Pulmonary artery endothelial cell (primary cell): ENCODE measurements at places on chromosomes 5 and 9.

- no peak for DNase-seq
These were observed 94.8 kb upstream of the SPATA31C2 start for GRCh38 chr9:88233091-88233490.

- peak; percentile 43 for DNase-seq
These were observed 2.3 kb downstream of the FAM221B start for GRCh38 chr9:35826071-35826701.

DNA sequence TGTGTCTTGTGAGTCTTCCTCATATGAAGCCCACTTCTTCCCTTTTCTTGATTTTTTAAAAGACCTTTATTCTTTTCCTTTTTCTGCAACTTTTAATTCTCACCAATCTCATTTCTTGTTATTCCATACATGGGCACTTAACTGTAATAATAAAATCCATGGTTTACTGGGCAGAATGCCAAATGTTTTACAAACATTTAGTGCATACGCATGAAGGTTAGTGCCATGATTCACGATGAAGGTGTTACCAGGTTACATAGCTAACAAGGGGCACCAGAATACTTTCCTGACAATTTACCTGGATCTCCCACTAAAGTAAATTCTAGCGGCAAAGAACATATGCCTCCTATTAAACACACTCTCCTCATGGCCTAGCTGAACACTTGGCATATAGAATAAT lies 28.5 kb downstream of the MAN2A1 start:
- no peak for DNase-seq

GRCh38 chr5:171493646-171494393 lies 74.4 kb downstream of the FGF18 start:
- no peak for DNase-seq

- no peak for DNase-seq
These were observed 20.5 kb upstream of the FGFR4 start for GRCh38 chr5:177066224-177066623.

DNA sequence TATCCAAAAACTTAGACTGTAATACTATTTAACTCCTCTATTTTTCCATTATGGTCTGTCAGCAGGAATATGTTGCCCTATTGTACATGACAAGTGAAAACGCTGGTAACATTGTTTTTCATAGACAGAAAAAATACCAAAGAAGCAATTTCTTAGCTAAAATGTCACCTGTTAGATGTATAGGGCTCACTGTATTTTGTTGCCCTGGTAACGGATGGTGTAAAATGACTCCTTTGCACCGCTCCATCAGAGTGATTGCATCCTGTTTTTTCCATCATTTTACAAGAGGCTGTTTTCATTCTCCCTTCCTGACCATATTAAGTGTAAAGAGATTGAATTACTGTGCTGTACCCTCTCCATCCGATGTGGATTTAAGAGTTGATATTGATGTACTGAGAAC lies 460.1 kb upstream of the TLE4 start:
- no peak for DNase-seq

DNA sequence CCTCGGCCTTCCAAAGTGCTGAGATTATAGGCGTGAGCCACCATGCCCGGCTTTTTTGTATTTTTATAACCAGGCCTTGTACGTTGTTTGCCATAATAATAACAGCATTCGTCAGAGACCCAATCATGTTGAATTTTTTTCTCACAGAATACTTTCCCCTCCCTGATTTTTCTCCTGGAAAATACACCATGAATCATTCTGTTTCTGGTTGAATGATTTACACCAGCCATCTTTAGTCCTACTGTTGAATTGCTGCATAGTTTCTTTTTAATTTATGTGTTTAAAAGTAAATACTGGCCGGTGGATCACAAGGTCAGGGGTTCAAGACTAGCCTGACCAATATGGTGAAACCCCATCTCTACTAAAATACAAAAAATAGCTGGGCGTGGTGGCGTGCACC lies 3.5 kb downstream of the CNOT8 start:
- DNase-seq, result no peak

GRCh38 chr5:108251350-108251749 lies 130.5 kb downstream of the FBXL17 start:
- DNase-seq, result peak; percentile 15

DNA sequence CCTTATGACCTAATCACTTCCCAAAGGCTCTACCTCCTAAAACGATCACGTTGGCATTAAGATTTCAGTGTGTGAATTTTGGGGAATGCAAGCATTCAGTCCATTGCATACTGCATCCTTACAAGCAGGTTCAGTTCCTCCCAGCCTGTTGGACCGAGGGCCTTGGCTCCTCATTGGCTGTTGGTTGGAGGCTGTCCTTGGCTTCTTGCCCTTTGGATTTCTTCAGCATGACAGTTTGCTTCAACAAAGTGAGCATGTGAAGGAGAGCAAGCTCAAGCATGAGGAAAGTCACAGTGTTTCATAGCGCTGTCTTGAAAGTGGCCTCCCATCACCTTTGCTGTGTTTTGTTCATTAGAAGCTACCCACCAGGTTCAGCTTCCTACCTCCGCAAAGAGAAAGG lies 109.5 kb downstream of the GADD45G start:
- DNase-seq, result no peak

DNA sequence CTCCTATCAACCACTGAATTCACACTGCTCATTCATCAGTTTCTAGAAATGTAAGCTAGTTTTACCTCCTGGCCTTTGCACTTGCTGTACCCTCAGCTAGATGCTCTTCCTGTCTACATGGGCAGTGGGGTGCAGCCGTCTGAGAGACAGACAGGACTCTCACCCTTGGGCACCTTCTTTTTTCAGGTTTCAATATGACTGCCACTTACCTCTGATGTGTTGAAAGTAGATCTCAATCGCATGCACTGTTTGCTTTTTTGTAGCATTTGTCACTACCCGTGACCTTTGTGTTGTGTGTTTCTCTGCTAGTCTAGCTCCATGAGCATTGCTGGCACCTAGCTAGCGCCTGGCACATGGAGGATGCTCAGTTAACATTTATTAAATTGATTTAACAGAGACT lies 403.1 kb upstream of the TRPC7 start:
- no peak for DNase-seq

DNA sequence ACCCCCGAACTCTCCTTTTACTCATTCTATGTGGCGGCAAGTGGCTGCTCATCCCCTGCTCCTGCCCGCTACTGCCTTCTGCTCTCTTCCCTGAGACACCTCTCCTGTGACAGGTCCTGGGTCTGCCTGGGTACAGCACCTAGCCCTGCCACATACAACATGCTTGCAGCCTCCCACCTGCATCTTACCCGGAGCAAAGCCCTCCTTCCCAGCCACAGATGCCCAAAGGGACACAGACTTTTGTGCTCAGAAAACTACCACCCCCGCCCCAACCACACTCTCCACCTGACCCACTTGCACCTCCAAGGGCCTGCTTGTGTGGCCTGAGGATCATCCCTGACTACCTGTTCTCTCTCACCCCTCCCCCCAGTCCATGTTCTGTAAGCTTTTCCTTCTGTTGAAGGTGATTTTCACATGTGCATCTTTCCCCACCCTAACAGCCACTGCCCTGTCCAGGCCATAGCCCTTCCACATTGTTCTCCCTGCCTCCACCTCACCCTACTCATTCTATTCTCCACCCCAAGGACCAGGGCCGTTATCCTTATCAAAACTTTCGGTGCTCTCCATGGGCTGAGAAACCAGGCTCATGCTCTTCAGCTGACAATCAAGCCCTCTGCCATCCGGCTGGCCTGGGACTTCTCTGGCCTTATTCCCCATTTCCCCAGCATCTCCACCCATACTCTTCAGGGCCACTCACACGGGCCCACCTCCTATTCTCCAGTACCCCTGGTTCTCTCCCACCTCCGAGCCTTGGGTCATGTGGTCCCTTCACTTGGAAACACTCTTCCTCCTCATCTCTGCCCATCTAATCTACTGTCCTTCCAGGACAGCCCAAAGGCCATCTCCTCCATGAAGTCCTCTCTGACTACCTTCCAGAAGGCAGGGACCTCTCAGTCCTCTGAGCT lies 46.4 kb upstream of the ALDH1B1 start:
- DNase-seq, result no peak

DNA sequence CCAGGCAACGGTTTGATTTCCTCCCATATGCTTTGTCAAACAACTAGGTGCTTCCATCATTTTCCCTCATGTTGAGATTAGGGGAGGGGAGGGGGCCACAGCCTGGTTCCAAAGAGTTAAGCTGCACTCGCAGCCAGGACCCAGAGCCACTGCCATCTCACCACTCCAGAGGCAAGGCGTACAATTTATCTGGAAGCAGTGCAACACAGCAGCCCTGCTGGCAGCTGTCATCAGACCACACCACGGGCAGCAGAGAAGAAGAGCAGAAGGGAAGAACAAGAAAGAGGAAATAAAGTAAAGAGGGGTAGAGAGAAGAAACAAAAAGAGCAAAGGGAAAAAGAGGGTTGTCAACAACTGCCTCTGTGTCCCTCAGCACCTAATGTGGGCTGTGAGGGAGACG lies 38.9 kb downstream of the MED27 start:
- no peak for DNase-seq

- no peak for DNase-seq
These were observed 29.0 kb downstream of the PDE6A start for GRCh38 chr5:149915392-149916260.

- DNase-seq, result no peak
These were observed 59.4 kb upstream of the CTXN3 start for GRCh38 chr5:127589309-127590030.

- DNase-seq, result no peak
These were observed 156.4 kb upstream of the TRPC7 start for GRCh38 chr5:136521696-136522095.

DNA sequence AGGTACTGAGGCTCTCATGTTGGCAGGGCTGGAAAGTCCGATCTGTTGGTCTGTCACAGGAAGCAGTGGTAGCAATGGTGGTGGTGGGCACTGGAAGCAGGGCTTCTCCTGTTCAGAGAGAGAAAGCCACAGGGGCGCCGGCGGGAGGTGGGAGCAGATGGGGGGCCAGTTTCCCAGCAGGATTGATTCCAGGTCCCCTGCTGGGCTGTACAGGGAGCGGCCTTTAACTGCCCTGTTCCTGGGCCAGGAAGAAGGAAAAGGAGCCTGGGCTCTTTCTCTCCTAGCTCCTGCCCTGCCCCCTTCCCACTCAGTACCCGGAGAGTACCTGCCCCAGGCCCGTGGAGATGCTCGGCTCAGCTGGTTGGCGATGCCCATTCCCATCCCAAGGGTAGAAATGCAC lies 2.6 kb upstream of the DAB2IP start:
- DNase-seq, result no peak

- DNase-seq, result no peak
These were observed 62.4 kb downstream of the SLC36A1 start for GRCh38 chr5:151509836-151510235.

GRCh38 chr9:107874591-107875369 lies 385.2 kb upstream of the KLF4 start:
- no peak for DNase-seq

DNA sequence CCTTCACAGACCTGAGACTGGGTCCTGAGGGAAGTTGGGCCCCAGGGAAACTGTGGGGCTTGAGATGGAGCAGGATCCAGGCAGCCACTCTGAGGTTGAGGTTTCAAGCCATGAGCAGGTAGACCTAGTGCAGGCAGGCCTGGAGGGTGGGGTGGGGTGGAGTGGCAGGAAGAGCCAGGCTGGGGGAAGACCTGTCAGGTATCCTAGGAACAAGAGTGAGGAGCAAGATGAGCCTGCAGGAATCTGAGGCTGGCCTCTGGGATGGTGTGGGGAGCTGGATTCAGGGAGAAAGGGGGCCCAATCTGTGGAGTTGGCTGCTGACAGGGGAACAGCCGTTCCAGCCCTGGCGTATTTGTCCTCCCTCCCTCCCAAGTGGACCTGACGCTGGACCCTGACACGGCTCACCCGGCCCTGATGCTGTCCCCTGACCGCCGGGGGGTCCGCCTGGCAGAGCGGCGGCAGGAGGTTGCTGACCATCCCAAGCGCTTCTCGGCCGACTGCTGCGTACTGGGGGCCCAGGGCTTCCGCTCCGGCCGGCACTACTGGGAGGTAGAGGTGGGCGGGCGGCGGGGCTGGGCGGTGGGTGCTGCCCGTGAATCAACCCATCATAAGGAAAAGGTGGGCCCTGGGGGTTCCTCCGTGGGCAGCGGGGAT lies 9.8 kb downstream of the RACK1 start:
- no peak for DNase-seq

GRCh38 chr5:81068063-81068462 lies 107.9 kb downstream of the RASGRF2 start:
- DNase-seq, result peak; percentile 75

DNA sequence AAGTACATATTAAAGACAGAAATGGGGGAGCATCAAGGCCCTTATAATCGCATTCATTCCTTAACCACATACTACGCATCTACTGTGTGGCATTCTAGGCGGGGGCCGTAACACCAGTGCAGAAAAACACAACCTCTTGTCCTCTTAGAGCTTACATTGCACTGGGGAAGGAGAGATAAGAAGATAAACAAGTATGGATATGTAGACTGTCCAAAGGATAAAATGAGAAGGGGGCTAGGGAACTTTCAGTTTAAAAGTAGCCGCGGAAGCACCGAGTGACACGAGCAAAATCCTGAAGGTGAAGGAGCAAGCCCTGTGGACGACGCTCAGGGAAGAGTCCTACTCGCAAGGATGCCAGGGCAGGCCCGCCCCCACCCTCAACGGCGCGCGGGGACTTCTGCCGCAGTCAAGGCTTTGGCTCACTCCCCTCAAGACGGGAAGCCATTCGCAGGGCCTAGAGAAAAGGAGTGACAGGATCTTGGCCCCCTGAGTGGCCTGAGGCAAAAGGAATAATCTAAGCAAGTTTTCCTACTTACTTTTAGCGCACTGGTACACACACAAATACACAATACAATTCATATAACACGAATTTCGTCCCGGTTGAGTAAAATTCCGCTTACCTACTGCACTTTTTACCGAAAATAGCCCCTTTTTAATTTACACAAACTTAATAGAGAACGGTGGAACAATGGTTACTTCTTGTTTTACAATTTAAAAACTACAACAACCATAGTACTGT lies 1.3 kb upstream of the NIPBL start:
- no peak for DNase-seq

DNA sequence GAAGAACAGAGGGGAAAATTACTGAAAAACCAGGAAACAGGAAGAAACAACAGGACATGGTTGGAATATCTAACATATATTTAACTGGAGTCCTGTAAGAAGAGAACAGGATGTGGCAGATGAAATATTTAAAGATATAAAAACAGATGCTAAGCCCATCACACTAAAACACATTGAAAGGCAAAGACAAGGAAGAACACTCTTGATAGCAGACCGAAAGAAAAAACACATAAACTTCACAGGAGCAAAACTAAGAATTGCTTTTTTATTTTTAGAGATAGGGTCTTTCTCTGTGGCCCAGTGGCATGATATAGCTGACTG lies 324.4 kb upstream of the ARRDC3 start:
- no peak for DNase-seq

- no peak for DNase-seq
These were observed 16.1 kb upstream of the CRB2 start for GRCh38 chr9:123339666-123340510.

- no peak for DNase-seq
These were observed 6.2 kb upstream of the MYORG start for GRCh38 chr9:34382879-34383278.
